MG63 (cell line): ENCODE measurements at places on chromosomes 6 and 20.

GRCh38 chr20:63457737-63458136 is 14.7 kb downstream of the KCNQ2 start:
- peak; percentile 79 for DNase-seq

DNA sequence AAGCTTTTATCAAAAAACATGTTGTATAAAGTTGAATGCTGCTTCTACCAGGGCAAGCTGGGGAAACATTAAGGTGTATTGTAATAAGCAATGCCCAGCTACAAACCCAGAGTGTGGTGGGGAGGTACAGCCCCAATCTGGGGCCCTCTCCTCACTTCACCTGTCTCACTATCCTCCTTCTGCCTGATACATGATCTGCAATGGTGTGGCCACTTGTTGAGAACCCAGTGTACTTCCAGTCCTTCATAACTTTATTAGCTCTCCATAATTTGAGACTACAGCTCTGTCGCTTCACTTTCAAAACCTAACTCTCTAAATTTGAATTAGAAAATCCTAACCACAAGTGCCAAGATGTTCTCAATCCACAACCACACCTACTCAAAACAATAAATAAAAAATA is 84.9 kb downstream of the EPB41L2 start:
- no peak for DNase-seq

- DNase-seq = no peak
Measured at GRCh38 chr20:6012179-6012578, 41.7 kb downstream of the LRRN4 start.

DNA sequence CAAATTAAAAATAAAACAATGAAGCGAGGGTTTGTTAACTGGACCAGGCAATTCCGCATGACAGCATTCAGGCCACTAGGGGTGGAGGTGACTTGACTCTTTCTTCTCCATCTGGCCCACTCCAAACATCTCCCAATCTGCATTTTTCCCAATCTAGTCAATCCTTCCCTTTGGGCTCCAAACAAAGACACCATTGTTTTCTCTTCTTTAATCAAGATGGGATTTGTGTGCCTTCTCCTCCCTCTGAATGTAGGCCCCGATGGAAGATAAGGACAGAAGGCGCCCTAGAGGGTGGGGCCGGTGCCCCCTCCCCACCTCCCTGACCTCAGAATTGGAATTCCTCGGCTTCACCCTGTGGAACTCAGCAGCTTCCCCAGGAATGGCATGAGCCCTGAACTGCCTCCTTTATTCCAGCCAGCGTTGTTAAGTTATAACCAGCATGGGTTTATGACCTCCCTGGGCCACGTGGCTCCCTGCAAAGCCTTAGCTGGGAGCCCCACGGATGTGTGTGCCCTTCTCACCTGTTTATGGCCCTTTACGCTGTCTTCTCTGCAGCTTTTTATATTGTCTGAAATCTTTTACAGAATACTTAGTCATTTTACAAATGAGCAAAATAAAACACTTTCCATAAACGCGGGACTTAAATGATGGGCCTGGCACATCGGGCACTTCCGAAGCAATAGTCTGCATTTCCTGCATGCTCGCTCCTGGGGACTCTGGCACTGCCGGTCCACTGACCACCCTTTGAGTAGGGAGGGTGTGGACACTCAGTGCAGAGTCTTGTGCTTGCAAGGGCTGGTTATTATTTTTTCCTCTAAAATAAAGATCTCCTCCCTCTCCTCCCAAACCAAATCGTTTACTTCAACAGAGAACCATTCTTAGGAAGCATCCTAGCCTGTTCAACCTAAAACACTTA is 24.5 kb downstream of the OVOL2 start:
- no peak for DNase-seq

DNA sequence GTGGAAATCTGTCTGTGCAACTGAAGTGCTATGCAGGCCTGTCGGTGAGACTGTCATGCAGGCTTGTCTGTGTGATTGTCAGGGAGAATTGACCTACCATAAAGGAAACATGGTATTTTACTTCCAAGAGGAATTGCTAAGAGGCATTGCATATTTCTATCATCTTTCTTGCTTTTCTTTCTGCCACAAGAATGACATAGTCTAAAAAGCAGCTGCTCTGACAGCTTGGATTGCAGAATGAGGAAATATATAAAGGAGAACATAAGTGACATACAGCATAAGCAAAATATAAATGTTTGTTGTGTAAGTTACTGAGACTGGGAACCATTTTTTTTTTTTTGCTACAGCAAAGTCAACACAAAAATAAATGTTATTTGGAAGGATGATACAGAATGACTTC is 105.1 kb downstream of the MANEA start:
- DNase-seq = no peak

DNA sequence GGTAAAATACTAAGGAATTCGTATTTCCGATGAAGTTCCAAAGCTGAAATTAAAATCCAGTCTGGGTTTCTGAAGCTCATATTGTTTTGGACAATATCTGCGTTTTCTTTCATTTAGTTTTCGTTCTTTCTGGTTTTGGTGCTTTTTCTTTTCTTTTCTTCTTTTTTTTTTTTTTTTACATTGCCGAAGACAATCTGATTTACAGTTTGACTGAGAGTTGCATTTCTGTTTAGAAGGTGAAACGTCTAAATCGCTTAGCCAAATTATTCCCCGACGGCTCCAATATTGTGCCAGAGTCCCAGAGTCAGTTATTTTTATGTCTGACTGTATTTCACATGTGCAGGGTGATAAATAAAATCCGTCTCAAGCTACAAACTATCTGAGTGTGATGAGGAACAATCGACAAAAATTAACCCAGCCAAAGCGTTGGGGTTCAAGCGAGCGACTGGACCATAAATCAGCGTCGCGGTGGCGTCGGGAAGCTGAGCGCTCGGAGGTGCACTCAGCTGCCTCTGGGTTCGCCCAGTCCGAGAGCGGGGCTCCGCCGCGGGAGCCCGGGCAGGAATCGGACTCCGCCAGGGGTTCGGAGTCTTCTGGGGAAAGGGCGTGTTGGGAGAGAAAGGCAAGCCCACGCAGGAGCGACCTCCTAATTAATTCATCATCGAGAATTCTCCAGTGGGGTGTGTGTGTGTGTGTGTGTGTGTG is 8.2 kb upstream of the TBX18 start:
- peak; percentile 55 for DNase-seq

GRCh38 chr6:42742116-42742894 is 3.6 kb downstream of the TBCC start:
- no peak for DNase-seq

DNA sequence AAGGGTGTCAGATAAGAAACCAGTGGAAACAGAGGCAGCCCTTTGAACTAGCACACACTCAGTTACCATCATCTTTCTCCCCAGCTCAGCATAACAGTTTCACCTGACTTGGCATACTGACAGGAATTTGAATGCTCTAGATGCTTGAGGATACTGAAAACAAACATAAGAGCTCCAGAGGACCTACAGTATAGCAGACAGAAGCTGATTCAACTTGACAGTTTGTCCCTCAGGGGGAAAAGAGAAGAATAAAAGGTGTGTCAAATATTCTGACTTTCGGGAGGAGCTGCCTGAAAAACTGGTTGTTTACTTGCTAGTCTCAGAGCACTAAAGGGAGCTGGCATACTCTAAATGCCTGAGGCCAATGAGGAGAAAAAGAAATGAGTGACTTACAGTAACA is 35.1 kb downstream of the EYS start:
- DNase-seq = no peak

GRCh38 chr20:10854976-10855375 is 181.2 kb upstream of the JAG1 start:
- no peak for DNase-seq

GRCh38 chr20:5893621-5894020 is 56.7 kb downstream of the TRMT6 start:
- DNase-seq = no peak

DNA sequence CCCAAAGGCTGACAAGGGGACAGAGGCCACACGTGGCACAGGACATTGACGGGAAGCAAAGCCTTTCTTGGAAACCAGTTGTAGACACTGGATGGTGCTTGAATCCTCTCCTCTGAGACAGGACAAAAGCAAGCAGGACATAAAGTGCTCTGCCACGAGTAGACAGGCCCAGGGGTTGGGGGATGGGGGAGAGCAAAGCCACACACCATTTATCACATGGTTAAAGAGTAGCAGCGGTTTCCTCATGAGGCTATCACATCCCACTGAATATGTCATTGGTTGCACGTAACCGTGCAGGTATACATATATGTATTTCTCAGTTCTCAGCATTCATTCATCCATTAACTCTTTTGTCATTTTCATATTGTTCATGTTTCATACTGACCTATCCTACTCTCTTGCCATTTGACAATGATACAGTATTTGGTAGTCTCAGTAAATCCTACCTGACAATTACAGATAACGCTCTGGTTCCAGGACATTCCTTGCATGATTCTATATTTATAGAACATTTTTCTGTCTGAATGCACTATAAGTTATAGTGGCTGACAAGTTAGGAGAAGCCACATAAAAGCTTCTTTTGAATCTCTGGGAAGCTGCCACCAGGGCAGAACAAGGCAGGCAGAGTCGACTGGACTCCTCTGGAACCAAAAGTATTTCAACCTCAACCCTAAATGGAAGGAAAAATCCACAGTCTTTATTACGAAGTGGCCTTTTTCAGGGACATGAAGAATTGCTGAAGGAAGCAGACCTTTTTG is 23.5 kb downstream of the METTL24 start:
- DNase-seq = no peak

DNA sequence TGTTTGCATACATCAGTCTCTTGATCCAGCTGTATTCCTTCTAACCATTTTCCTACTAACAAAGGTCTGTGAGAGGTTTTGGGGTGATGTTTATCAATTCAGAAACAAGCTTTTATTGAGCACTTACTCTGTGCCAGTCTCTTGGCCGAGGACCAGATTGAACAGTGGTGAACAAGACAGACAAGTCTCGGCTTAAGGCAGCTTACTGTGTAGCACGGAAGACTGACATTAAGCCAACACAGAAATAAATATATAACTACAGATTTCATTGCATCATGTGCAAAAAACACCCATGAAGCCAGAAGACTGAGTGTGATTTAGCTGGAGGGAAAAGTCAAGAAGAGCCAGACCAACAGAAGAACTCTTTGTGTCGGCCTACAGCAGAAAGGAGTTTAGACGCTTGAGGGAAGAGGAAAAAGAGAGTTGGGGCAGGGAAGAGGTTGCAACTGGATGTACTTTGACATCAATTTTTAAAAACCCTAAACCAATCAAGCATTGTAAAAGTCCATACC is 549.6 kb upstream of the CITED2 start:
- no peak for DNase-seq

GRCh38 chr6:39496456-39496855 is 174.0 kb upstream of the KCNK16 start:
- no peak for DNase-seq

GRCh38 chr6:90730151-90730673 is 143.3 kb upstream of the MAP3K7 start:
- no peak for DNase-seq

GRCh38 chr6:116398316-116399010 is 27.7 kb downstream of the DSE start:
- no peak for DNase-seq

- no peak for DNase-seq
Measured at GRCh38 chr6:102902471-102902870, 1509.0 kb downstream of the GRIK2 start.

DNA sequence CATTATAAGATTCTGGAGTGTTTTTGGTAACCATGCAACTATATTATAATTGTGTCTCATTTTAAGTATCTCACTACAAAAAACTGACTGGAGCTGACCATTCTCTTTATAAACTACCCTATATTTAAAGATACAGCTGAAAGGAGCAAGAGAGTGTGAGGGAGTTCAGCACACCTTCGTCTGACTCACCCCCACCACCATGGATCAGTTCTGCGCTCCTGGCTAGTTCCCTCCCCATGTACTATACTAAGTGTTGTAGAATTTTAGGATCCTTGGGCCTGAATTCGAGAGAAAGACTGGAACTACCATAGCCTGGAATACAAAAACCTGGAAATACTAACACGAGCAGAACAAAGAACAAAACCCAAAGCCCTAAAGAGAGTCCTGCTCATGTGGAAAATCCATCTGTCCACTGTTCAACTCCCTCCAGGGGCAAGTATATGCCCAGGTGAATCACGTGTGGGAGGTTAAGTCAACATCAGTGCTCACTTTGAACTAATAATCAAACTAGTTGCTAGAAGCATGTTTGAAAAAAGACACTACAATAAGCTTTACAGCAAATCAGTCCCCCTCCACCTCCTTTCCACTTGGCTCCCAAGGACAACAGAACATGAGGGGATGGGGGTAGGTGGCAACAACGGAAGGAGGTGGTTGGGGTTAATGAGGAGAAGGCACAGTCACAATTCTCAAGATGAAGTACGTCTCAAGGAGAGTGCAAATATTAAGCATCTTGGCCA is 46.8 kb downstream of the ELOVL5 start:
- DNase-seq = no peak
